ENCODE measurements at places on chromosomes 7 and 10. TPM values are rescaled to one million over a fixed set of nuclear protein-coding genes. Genes with fewer than 3 reads are reported as not detected.

GRCh38 chr10:116766837-116767634 is 24.7 kb upstream of the HSPA12A start:
- H3K27me3 ChIP-seq, result no peaks in the 10 kb centered on the region
- H3K27ac ChIP-seq, result no peak overlapping the region
- DNase-seq, result no peak
- H3K4me1 ChIP-seq, result peaks cover 22% of the 10 kb centered on the region

DNA sequence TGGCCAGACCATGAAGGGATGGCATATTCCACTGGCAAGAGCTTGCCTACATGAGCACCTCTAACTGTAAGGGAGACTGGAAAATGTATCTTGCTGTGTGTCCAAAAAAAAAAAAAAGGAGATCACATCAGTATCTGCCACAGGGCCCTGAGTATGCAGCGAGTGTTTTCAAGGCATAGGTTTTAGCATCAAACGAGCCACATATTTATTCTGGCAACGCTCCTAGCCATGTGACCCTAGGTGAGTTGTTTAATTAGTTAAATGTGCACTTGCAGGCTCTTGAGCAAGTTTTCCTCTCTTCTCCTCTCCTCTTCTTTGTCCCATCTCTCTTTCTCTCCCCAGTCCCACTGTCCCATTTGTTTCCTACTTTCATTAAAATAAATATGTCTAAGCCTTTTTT is 428.7 kb upstream of the AKR1E2 start:
- no peak overlapping the region for H3K4me3 ChIP-seq
- no peaks in the 10 kb centered on the region for H3K27me3 ChIP-seq
- no peaks in the 10 kb centered on the region for H3K36me3 ChIP-seq

- H3K27me3 ChIP-seq, result peaks cover 52% of the 10 kb centered on the region
- H3K4me1 ChIP-seq, result no peaks in the 10 kb centered on the region
- H3K27ac ChIP-seq, result no peak overlapping the region
Measured at GRCh38 chr10:49311555-49312236, 12.7 kb downstream of the C10orf71 start.

GRCh38 chr7:133529861-133530260 is 277.0 kb downstream of the EXOC4 start:
- no peak for DNase-seq

- no peak overlapping the region for H3K4me3 ChIP-seq
- no peaks in the 10 kb centered on the region for H3K4me1 ChIP-seq
- no peak for DNase-seq
- no peaks in the 10 kb centered on the region for H3K27me3 ChIP-seq
- no peak overlapping the region for H3K27ac ChIP-seq
Measured at GRCh38 chr7:101521430-101521925, 107.6 kb downstream of the MYL10 start.

DNA sequence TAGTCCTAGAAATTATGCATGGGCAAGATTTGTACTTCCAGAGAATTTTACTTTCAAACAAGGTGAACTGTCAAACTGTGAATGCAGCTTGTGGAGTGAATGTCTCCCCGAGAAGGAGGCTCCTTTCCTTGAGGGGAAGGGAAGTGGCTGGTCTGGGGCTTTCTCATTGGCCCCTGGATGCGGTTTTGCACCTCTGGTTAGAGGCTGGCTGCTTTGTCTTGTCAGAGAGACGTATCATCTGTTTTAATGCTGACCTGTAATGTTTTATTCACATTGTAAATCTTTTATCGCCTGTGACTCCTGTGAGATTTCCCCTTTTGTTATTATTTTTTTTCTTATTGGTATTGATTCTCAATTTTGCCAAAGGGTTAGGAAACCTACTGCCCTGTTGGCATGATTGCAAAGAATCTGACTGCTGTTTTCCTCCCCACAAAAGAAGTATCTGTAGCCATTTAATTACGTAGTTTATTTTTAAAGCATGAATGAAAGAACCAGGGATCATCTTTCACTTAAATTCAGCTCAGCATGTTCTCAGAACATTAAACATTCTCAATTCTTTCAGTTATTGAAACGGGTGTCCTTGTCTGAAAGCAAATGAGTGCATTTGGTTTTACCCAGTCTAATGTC is 238.3 kb upstream of the NFE2L3 start:
- no peaks in the 10 kb centered on the region for H3K36me3 ChIP-seq
- no peak overlapping the region for H3K27ac ChIP-seq
- H3K4me1 ChIP-seq, result no peaks in the 10 kb centered on the region
- H3K4me3 ChIP-seq, result no peak overlapping the region
- DNase-seq, result no peak

DNA sequence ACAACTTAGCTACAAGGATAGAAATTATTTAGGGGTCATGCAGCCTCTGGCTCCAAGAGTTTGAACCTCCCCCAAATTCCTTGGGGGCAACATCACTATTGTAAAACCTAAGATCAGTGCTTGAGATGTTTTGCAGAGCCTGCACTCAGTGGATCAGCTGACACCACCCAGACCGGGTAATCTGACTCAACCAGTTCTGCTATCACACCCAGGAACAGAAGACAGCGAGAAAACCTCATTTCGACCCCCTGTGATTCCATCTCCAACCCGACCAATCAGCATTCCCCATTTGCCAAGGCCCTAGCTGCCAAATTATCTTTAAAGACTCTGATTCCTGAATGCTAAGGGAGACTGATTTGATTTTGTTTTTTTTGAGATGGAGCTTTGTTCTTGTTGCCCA is 5.2 kb downstream of the TACR2 start:
- no peaks in the 10 kb centered on the region for H3K36me3 ChIP-seq
- no peaks in the 10 kb centered on the region for H3K27me3 ChIP-seq
- no peak overlapping the region for H3K4me3 ChIP-seq
- H3K4me1 ChIP-seq, result peaks cover 13% of the 10 kb centered on the region
- no peak overlapping the region for H3K27ac ChIP-seq

DNA sequence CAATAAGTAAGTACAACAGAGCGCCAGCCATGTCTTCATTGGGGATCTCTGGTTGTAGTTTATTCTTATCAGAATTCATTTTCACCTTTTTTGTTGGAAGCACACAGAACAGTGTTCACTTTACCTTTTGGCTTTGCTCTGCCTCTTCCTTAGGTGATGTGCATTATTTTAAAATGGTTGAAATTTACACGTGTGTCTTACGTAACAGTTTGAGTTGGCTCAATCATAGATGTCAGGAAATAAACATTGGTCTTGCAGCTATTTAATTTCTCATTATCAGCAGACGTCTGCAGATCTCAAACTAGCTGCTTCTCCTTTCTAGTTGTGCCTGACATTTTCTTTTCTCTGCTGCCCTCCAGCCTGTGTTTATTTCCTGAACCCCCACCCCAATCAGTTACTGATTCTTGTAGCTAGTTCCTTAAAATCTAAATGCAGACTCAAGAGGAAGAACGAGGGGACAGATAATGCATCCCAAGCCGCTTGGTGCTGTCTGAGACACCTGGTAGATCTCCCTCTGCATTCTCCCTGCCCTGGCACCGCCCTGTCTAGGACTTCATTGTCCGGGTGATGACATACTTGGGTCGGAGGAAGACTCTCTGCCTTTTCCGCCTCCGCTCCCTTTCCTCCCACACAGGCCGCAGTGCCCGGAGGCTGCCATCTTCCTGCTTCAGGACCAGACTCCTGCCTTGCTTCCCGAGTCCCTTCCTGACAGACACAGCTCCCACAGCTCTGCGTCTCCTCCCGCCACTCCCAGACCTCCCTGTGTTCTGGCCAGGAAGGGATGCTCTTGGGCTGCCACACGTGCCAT is 108.2 kb downstream of the ANKRD61 start:
- H3K27me3 ChIP-seq, result no peaks in the 10 kb centered on the region
- H3K27ac ChIP-seq, result no peak overlapping the region
- H3K4me1 ChIP-seq, result no peaks in the 10 kb centered on the region
- no peak for DNase-seq
- H3K36me3 ChIP-seq, result peaks cover 13% of the 10 kb centered on the region

- H3K4me1 ChIP-seq, result peaks cover 29% of the 10 kb centered on the region
- H3K27me3 ChIP-seq, result no peaks in the 10 kb centered on the region
- DNase-seq, result no peak
- H3K36me3 ChIP-seq, result no peaks in the 10 kb centered on the region
Measured at GRCh38 chr7:28607855-28608193, 195.5 kb downstream of the CREB5 start.

DNA sequence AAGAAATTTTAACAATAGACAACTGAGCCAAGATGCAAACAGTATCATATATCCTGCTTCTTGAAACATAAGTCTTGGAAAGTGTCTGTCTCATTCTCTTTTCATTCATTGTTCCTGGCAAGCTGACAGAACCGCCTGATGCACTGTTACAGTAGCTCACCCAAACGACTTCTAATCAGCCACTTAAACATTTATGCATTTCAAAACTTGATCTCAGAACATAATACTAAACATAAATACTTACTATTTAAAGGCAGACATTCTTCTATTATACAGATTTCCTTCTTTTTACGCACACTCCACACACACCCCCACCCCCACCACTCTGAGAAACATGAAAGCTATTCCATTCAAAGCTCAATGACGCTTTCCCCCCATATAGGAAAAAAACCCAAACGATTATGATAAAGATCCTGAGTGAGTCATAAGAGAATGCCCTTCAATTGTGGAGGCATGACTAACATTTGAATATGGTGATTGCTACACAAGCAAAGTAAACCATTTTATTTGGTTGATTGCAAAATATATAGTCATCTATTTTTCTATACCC is 30.5 kb downstream of the SHTN1 start:
- H3K27me3 ChIP-seq, result no peaks in the 10 kb centered on the region
- peaks cover 19% of the 10 kb centered on the region for H3K36me3 ChIP-seq
- peak overlapping the region; percentile 56 for H3K4me3 ChIP-seq
- peak; percentile 88 for DNase-seq

DNA sequence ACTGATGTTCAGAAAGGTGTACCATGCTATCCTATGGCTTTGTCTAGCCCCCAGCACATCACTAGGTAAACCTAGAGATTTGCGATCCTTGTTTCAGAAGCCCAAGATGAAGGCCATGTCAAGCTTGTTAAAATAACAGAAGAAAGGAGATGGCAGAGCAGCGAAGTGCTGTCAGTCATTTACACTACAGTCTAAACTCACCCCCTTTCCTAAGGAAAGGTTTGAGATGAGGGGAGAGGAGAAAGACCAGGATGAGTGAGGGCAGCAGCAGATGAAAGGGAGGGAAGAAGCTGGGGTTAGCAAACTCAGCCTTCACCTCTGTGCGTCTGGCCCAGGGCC is 74.8 kb downstream of the PROSER2 start:
- H3K4me1 ChIP-seq, result peaks cover 18% of the 10 kb centered on the region
- H3K36me3 ChIP-seq, result no peaks in the 10 kb centered on the region
- peak overlapping the region; percentile 98 for H3K27ac ChIP-seq
- H3K27me3 ChIP-seq, result no peaks in the 10 kb centered on the region
- no peak overlapping the region for H3K4me3 ChIP-seq
- no peak for DNase-seq

GRCh38 chr7:19752020-19752419 is 21.4 kb downstream of the TMEM196 start:
- DNase-seq, result no peak
- no peak overlapping the region for H3K27ac ChIP-seq
- H3K4me3 ChIP-seq, result no peak overlapping the region
- H3K4me1 ChIP-seq, result peaks cover 8% of the 10 kb centered on the region

GRCh38 chr7:103297837-103298179 is 573 bp downstream of the PMPCB start:
- DNase-seq, result no peak
- H3K27me3 ChIP-seq, result no peaks in the 10 kb centered on the region
- peaks cover 12% of the 10 kb centered on the region for H3K4me1 ChIP-seq
- H3K4me3 ChIP-seq, result peak overlapping the region; percentile 93

DNA sequence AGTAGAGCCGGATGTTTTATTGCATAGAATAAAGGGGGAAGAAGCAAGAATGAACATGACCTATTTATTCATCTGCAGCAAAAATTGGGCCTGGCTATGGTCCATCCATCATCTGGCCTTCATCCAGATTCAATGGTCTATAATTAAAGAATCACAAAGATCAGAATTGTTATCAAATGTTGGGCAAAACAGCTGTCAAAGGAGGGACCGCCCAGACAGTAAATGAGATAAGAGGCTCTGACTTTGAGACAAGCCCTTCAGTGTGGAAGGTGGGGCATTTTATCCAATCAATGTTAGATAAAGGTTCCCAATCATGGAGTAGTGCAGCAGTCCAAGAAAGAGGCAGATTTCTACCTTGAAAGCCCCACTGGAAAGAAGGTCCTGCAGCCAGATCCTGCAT is 153.5 kb downstream of the PARD3 start:
- no peak overlapping the region for H3K27ac ChIP-seq
- no peak overlapping the region for H3K4me3 ChIP-seq
- no peaks in the 10 kb centered on the region for H3K36me3 ChIP-seq
- no peaks in the 10 kb centered on the region for H3K27me3 ChIP-seq

- no peaks in the 10 kb centered on the region for H3K27me3 ChIP-seq
- peaks cover 10% of the 10 kb centered on the region for H3K4me1 ChIP-seq
- H3K27ac ChIP-seq, result no peak overlapping the region
- no peaks in the 10 kb centered on the region for H3K36me3 ChIP-seq
- DNase-seq, result no peak
Measured at GRCh38 chr7:157550300-157551275, 213.8 kb downstream of the DNAJB6 start.

GRCh38 chr7:78720066-78720465 is 733.4 kb downstream of the MAGI2 start:
- no peaks in the 10 kb centered on the region for H3K36me3 ChIP-seq
- no peaks in the 10 kb centered on the region for H3K27me3 ChIP-seq
- no peak overlapping the region for H3K4me3 ChIP-seq
- no peaks in the 10 kb centered on the region for H3K4me1 ChIP-seq

DNA sequence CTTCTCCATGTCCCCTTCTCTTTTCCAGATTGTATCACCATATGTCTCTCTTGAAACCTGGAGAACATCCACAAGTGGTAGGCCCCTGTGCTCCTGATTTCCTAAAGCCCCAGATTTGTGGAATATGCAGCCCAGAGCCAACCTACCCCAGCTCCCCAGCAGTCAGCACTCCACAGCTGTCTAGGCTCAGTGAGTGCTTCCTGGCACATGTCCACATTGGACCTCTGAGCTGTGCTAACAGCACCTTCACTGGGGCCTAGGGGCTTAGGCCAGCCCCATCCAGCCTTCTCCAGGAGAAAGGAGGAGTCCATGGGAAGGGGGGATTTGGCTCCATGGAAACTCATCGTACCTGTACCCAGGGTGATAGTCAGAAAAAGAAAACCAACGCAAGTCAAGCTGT is 192.7 kb downstream of the FGFR2 start:
- DNase-seq, result no peak
- no peak overlapping the region for H3K4me3 ChIP-seq
- H3K27ac ChIP-seq, result no peak overlapping the region

DNA sequence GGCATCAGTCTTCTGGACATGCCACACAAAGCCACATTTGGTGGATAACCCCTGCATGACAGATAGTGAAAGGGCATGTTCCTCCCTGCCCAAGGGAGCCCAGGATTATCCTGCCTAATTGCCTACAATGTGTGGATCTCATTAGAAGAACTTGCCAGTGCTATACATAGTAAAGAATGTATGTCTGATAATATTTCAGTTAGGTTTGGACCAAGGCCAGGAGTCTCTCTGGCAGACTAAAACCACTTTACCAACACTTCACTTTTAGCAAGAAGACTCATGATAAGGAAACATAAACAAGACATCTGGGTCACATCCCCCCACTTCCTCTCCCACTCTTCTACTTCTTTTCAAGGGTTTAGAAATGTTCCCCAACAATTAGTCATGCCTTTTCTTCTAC is 196.7 kb downstream of the MTERF1 start:
- no peak overlapping the region for H3K27ac ChIP-seq
- no peaks in the 10 kb centered on the region for H3K27me3 ChIP-seq
- no peaks in the 10 kb centered on the region for H3K4me1 ChIP-seq
- no peaks in the 10 kb centered on the region for H3K36me3 ChIP-seq
- no peak overlapping the region for H3K4me3 ChIP-seq

Gene ARHGEF35
- total RNA-seq, result 10.8 TPM

Gene PON3
- not detected for total RNA-seq

Gene CALML3
- total RNA-seq, result not detected

Gene BTBD16
- not detected for total RNA-seq

Gene TUBGCP2
- 84.4 TPM for total RNA-seq

Gene AP3M1
- total RNA-seq, result 129 TPM

Gene HTRA1
- total RNA-seq, result 21.3 TPM
